ENCODE measurements at places on chromosomes 6 and 20.

DNA sequence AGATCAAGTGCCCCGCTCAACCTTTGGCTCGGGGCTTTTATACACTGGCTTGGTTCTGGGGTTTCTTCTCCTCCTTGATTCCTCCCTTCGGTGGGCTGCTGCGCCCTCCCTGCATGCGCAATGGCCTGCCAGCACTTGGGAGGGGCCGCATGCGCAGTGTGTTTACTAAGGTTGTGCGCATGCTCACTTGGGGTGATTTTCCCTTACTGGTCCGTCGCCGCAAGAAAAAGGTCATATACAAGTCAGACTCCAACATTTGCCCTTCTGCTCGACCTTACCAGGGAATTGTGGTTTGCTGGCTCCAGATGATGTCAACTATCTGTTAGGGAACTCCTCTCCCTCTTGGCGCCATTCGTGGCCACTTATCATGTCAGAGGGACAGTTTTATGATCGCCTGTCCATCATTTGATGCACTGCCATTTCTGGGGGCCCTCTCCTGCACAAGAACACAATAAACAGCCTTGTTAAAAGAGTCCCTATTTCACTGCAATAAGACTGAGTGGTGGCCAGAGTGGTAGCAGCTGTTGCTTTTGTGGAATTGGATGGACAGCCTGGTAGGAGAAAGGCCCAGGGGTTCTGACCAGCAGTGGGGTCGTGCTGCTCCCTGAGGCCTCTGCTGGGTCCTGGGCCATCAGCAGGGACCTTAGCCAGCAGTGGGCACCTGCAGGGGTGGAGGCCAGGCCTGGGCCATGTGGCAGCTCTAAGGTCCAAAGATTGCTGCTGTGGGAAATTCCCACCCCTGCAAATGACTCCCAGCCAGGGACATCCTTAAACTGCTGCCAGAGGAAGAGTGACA is 2.8 kb upstream of the LBP start:
- DNase-seq, result no peak

GRCh38 chr20:2446845-2447244 is 23.7 kb downstream of the SNRPB start:
- DNase-seq, result peak; percentile 28

- no peak for DNase-seq
Observed at GRCh38 chr20:62025832-62026563, 39.7 kb downstream of the TAF4 start.

GRCh38 chr20:25394276-25394675 is 3.6 kb upstream of the ABHD12 start:
- DNase-seq, result no peak

- no peak for DNase-seq
Observed at GRCh38 chr20:48816282-48817205, 11.3 kb downstream of the PREX1 start.

GRCh38 chr20:15848995-15849610 is 724.1 kb downstream of the KIF16B start:
- no peak for DNase-seq

DNA sequence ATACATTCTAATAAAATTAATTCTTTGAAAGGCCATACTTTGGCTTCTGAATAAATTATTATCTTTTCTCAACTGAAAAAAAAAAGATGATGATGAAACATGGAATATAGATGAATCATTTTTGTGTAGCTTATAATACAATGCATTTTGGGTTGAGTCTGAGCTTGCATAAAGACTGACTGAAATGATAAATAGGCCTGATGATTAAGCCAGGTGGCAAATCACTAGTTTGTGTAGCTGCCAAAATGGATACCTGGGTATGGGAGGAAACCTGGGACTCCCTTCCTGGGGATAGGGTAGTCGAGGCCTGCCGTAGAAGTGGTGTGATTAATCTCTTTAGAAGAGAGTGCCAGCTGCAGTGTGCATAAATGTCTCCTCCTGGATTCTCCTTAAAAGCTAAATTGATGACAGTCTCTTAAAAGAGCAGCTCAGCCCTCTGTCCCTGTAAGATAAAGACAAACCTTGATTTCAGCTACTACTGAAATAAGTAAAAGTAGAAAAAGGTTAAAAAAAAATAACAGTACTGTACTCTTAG is 275.1 kb downstream of the GRIK2 start:
- no peak for DNase-seq

- DNase-seq, result no peak
Observed at GRCh38 chr6:9178071-9178470, 742.7 kb upstream of the SLC35B3 start.

- DNase-seq, result no peak
Observed at GRCh38 chr6:46204880-46205650, 34.3 kb upstream of the ENPP5 start.

DNA sequence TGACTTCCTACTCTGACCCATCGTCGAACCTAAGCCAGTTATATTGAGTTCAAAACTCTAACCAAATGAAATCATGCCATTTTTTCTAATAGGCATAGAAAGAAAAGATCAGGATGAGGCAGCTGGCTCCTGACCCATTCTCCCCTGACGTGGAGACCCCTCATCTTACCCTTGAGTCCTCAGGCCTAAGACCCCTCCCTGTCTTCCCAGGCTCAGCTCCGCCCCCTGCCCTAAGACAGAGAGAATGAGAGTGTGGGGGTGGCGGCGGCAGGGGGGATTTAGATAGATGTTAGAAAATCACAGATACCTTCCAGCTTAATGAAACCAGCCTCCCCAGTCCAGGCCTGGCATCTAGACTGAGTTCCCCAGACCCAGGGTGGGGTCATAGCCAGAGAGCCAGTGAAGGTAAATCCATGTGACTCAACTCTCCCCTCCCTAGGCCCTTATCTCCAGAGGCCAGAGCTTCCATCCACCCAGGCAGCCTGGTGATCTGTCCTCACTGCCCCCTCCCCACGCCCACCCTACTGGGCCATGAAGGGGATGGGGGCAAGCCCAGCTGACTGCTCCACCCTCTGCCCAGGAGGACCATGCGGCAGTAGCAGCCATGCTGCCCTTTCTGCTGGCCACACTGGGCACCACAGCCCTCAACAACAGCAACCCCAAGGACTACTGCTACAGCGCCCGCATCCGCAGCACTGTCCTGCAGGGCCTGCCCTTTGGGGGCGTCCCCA is 6.8 kb downstream of the TMEM63B start:
- no peak for DNase-seq

GRCh38 chr6:129599467-129599866 is 110.5 kb downstream of the ARHGAP18 start:
- DNase-seq, result no peak

GRCh38 chr6:53898026-53898795 is 103.4 kb downstream of the LRRC1 start:
- no peak for DNase-seq

GRCh38 chr6:3489027-3489757 is 32.3 kb upstream of the SLC22A23 start:
- DNase-seq, result peak; percentile 35

GRCh38 chr20:52103335-52103912 is 88.2 kb downstream of the ZFP64 start:
- DNase-seq, result no peak

DNA sequence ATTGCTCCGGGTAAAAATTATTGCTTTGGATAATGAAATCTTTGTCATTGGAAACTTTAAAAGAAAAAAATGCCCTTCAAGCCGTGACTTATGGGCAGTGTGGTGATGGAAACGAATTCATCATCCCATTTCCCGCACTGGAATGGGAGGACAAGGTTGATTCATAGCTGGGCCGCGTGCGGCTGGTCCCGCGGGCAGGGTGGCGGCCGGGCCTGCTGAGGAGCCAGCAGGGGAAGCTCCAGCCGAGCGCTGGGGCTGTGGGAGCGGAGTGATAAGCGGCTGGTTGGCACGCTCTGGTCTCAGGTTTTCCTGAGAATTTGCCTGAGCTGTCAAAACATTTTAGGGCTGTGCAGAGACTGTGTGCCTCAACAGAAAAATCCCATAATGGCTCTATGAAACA is 351.7 kb downstream of the CDC5L start:
- DNase-seq, result no peak

DNA sequence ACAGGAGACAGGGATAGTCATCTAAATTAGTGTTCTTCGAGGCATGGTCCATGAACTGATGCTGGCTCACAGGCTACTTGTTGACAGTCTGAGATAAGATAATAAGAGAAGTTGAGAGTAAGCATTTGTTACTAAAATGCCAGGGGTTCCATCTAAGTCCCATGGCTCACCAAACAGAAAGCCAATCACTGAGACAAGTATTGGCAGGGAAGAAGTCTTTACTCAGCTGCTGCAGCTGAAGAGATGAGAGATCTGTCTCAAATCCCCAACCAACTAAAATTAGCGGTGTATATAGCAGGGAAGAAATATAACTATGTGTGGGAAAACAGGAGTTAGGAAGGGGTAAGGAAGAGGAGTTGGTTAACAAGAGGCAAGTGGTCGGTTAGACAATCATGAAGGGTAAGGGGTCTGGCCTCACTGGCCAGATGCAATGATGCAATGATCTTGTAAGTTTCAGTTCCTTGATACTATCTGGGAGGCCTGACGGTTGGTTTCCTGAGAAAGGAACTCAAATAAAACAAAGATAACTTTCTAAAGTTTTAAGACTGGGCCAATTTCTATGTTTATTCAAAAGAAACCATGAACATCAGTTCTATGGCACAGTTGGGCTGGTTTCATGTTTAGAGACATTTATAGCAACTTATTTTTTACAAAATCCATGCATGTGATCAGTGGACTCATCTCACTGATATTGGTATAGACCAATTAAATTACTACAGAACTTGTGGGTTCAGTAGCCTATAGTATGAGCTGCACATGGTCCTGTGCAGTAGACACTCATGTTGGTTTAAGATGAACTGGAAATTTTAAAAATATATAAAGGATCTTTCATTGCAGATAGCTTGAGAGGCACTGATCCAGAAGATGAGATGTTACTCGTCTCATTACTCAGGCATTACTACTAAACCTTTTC is 9.9 kb upstream of the HEBP2 start:
- DNase-seq, result no peak

- no peak for DNase-seq
Observed at GRCh38 chr6:160420253-160420968, 72.2 kb downstream of the SLC22A3 start.

DNA sequence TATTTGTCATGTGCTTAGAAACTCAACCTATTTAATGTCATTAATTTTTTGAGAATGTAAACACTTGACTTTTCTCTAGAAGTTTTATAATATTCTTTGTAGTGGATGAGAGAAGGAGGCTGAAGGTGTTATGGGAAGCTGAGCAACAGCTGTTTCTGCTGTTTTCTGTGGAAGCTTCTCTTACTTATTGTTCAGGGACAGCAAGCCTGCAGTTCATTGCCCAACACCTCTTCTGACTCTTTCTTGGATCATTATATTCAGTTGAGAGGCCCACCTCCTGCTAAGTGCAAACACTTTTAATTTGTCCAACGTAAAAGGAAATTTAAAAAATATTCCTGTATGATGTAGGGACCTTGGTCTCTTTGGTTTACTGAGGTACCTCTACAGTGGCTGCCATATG is 12.0 kb upstream of the ADGRF4 start:
- DNase-seq, result no peak

- no peak for DNase-seq
Observed at GRCh38 chr6:123742626-123743025, 61.0 kb upstream of the NKAIN2 start.

Measured in iPS DF 19.7 (cell line).